ENCODE measurements at places on chromosomes 11 and 22. TPM values are rescaled to one million over a fixed set of nuclear protein-coding genes. Genes with fewer than 3 reads are reported as not detected.

Gene OR5B21
- not detected for total RNA-seq

- no peak for DNase-seq
Measured at GRCh38 chr11:112997857-112998466, 36.7 kb downstream of the NCAM1 start.

Gene CCDC188
- total RNA-seq = 1.1 TPM

- no peak for DNase-seq
Measured at GRCh38 chr11:14764179-14764578, 120.6 kb downstream of the PDE3B start.

DNA sequence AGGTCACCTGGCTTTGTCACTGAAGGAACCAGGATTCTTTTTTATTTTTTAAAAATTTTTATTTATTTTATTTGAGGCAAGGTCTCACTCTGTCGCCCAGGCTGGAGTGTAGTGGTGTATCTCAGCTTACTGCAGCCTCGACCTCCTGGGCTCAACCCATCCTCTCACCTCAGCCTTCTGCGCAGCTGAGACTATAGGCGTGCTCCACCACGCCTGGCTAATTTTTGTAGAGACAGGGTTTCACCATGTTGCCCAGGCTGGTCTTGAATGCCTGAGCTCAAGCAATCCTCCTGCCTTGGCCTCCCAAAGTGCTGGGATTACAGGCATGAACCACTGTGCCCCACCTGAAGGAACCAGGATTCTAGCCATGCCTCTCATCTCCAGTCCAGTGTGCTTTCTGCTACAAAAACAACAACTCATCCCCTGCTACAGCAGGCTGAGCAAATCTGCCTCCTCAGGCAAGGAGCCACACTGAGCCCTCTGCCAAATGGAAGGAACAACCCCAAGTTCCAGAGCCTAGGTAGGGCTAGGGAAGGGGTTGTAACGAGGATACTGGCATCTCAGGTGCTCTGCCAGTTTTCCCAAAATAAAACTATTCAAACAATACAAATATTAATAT, 2.6 kb upstream of the PEX26 start:
- no peak for DNase-seq

DNA sequence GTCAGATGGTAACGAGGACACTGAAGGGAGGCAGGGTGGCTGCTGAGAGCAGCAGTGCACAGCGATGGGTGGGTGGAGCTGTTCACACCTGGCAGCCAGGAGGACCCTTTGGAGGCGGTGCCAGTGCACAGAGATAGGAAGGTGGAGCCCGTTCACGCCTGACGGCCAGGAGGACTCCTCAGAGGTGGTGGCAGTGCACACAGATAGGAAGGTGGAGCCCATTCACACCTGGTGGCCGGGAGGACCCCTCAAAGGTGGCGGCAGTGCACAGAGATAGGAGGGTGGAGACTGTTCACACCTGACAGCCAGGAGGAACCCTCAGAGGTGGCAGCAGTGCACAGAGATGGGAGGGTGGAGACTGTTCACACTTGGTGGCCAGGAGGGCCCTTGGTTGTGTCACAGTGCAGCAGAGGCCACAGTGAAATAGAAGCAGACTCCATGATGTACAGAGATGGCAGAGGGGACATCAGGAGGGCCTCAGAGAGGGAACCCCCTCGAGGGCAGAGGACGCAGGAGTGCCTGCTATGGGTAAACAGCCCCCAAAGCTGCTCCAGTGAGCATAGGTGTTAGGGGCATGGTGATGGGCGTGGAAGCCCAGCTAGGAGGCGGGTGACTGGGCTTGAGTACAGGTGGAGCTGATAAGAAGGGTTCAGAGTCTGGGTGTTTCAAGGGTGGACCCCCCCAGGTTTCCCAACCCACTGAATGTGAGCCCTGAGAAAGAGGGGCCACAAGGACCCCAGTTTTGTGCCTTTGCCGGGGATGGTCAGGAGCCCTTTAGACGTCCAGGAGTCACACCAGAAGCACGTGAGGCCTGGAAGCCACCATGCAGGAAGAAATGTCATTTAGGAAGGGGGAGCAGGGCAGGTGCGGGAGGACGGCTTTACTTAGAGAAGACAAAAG, 566.7 kb downstream of the BRD1 start:
- DNase-seq = no peak

DNA sequence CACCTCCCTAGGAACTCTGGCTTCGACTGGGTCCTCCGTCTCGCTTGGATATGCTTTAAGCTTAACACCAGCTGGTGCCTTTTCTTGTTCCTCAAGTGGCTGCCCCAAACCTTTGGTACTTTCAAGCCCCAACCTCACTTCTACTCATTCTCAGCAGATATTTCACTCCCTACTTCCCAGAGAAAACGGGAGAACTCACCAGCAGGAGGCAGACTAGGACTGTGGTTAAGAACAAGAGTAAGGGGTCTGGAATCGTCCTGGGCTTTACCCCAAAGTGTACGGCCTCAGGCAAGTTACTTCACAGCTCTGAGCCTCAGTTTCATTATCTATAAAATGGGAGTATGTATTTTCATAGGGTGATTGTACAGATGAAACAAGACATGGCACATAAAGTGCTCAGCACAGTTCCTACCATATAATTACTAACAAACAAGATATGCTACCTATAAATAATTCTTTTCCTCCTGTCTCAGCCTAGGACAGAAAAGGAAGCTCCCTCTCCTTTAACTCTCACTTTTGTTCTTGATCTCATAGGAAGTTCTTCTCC, 37.8 kb downstream of the PAMR1 start:
- DNase-seq = peak; percentile 72

DNA sequence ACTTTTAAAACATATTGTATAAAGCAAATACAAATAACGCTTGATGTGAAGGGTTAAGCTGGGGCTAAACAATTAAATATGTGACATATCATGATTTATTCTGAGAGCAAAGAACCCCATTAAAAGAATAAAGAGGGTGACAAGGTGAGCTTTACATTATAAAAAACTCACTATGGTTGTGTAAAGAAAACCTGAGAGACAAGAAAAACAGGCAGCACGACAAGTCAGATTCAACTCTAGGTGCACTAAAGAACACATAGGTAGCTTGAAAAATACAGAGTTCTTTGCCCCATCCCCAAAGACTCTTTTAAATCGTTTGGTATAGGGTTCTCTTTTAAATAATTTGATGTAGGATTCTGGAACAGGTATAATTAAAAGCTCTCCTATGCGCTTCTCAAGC, 63.5 kb downstream of the LUZP2 start:
- DNase-seq = peak; percentile 3

DNA sequence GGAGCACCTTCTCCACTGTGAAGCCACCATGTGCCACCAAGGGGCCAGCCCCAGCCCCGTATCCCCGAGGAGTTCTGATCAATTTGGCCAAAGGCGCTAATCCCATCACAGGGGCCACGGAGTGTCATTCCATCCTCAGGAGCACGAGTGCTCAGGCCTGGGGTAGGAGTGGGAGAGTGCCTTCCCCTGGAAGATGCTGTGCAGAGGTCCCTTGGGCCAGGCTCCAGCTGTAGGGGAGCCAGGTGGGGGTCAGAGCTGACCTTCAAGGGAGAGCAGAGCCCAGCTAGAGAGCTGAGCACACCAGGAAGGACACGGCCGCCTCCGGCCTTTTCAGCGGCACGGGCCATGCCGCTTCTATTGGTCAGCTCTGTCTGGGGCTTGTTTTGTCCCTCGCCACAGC, 1459.9 kb downstream of the BRD1 start:
- no peak for DNase-seq

GRCh38 chr11:103898577-103899336, 137.7 kb upstream of the DDI1 start:
- DNase-seq = no peak

Gene SAA2
- not detected for total RNA-seq

Gene SMTNL1
- 107 TPM for total RNA-seq

GRCh38 chr11:107247167-107247861, 210.3 kb downstream of the CWF19L2 start:
- no peak for DNase-seq

DNA sequence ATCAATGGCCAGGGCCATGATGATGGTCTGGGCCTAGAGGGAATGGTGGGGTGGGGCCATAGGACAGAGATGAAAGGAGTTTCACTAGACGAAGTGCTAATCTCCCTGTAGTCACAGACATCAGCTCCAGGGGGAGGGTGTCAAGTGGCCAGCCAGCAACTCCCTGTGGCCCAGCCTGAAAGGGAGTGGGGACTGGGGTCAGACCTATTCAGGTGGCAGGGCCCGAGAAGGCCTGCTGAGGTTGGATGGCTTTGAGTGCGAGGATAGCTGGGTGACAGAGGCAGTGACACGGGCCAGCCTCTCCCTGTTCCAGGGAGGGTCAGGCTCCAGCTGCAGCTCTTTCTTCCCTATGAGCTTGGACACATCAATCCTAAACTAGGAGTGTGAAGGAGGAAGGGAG, 11.0 kb downstream of the TOB2 start:
- no peak for DNase-seq

DNA sequence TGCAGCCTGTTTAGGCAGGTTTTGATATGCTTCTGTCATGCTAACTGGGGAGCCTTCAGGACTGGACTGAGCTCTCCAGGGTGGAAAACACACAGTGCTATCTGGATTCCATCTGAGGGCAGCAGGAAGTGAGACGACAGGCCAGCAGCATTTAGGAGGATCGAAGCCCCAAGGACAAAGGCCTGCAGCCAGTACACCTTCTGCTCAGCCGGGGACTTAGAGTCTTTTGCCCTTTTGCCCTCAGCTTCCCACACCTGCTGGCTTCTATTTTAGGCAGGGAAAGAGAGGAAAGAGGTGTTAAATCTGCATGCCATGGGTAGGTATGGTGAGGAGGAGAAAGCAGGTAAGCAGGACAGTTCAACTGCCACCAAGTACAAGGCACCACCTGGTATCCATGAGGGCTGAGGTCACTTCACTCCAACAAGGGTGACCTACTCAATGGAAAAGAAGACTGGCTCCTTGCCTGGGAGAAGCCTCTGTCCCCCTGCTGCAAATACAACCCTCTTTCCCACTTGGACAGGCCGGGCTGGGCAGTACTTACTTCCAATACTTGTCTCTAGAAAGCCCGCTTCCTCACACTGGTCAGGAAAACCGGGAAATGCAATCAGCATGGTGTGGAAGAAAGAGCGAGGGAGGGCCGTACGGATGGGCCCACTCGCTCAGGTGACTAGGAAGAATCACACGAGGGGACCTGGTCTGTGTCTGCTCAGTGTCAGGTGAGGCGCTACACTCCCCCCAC, 12.3 kb downstream of the LARGE2 start:
- no peak for DNase-seq

Gene POTEH
- not detected for total RNA-seq

GRCh38 chr11:123238297-123238696, 43.2 kb upstream of the CLMP start:
- peak; percentile 48 for DNase-seq

Gene RBM7
- 25.8 TPM for total RNA-seq

DNA sequence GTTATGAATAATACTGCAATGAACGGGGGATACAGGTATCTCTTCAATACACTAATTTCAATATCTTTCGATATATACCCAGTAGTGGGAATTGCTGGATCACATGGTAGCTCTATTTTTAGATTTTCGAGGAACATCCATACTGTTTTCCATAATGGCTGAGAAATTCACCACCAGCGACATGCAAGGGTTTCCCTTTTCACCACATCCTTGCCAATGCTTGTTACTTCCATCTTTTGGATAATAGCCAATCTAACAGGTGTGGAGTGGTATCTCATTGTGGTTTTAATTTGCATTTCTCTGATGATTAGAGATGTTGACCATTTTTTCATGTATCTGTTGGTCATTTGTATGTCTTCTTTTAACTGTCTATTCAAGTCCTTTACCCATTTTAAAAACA, 5.9 kb downstream of the IL10RA start:
- no peak for DNase-seq

GRCh38 chr11:20093775-20094174, 66.5 kb downstream of the DBX1 start:
- no peak for DNase-seq
